ENCODE measurements at places on chromosomes 1 and 21.

- DNase-seq = no peak
Measured at GRCh38 chr1:91948097-91948496, 1.1 kb upstream of the BRDT start.

DNA sequence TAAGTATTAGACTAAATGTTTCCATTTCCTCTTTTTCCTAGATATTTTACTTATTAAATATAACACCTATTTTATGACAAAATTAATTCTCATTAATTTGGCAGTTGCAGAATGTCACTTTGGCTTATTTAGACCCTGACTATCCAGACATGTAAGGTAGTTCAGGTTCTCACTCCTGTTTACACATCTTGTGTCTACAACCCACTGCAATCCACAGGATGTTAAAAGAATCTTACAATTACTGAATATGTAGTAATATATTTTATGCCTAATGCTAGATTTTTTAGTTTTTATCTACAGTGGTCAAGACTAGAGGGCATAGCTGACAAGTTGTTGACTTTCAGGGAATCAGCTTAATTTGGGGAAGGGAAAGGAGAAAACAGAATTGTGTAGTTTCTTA, 346.7 kb downstream of the USP25 start:
- DNase-seq = no peak

DNA sequence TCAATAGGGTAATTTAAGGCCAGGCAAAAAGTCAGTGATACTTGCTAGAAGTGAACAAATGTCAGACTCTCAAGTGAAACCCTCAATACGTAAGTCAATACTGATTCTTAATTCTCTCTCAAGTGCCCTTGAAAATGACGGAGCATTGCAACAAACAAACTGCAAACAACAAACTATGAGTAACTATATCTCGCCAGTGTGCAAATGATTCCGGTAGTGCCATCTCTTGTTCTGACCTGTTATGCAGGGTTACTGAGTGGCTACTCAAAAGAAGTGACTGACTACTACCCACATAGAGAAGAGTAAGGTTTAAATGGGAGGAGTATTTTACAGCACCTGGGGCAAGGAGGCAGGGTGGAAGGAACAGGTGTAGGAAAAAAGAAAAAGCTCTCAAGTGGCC, 1.6 kb downstream of the SLC19A2 start:
- no peak for DNase-seq

DNA sequence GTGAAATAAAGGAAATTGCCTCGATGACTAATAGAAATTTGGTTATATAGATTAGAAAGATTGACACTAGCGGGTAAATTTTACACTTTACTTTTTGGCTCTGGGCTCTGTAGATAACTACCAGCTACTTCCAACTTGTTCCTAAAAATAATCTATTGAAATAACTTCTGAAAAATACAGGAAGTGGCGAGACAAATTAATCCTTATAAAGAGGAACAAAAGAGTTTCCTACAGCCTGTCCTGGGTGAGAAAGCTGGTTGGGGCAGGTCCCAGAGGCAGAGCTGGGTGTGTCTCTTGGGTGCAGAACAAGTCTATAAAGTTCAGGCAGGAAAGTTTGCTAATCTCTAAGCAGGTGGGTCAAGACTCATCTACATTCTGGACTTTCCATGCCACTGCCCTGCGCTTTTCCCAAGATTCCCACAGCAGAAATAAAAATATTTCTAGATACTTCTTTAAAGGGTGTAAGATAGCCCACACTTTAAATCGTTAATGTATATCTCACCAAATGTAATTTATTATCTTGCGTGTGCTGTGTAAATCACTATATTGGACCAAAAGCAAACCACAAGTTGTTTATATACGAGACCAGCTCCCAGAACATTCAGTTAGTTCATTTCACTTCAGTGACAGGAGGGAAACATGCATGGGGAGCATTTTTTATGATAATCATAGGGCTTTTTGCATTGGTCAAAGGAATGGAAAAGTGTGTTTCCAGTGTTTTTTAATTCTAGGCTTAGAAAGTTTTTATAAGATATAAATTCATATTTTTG, 70.1 kb upstream of the NRIP1 start:
- DNase-seq = no peak

GRCh38 chr1:240582953-240583352, 29.0 kb downstream of the GREM2 start:
- no peak for DNase-seq

GRCh38 chr1:108512239-108513043, 47.5 kb upstream of the EEIG2 start:
- DNase-seq = peak; percentile 23

DNA sequence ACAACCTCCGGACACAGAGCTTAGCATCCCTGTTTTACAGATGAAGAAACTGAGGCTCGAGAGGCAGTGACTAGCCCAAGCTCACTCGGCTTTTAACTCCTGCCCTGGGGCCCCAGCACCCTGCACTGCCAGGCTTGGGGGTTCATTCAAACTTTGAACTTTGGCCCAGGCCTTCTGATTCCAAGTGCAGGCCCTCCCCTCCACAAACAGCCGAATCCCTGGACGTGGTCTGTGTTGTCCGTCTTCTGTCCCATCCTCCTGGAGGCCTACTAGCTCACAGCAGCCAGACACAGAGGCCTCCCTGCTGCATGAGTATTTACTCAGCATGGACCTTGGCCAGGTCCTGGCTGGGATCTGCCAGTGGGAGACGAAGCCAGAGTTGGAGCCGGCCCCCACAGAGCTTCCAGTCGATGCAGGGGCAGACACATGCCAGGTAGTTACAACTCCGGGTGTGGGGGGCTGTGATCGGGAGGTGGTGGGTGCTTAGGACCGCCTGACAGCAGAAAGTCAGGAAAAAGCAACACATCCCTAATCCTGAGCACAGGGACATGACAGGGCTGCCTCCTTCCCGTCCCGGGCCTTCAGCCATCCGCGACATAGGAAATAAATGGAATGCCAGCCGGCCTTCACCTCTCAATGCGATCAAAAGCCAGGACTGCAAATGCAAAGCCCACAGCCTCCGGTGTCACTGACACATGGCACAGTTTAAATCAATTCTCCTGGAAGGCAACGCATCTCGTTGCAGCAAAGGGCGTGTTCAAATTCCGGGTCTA, 7.4 kb downstream of the IFFO2 start:
- DNase-seq = no peak

DNA sequence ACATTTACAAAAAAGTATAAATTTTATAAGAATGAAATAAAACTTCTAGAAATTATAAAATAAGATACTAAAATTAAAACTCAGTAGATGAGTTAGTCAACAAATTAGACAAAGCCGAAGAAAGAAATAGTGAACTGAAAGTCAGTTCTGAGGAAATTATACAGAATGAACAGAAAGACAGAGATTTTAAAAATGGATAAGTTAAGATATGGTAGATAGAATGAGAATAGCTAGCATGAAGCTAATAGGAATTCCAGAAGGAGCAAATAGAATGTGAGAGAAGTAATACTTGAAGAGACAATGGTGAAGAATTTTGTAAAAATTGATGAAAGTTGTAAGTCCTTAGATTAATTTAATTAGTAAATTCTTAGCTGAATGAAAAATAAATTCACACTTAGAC, 430.4 kb upstream of the RUNX1 start:
- DNase-seq = no peak

Data from LHCN-M2 (cell line).